ENCODE measurements at places on chromosomes 16 and 17. TPM values are rescaled to one million over a fixed set of nuclear protein-coding genes. Genes with fewer than 3 reads are reported as not detected.
A peak's percentile ranks its signal among the peaks of the same experiment; 100 is the strongest.

The ABCC11 gene
- 0.73 TPM for total RNA-seq

The FAM20A gene
- 59.5 TPM for total RNA-seq

The MGAT5B gene
- total RNA-seq: 1.7 TPM

The ALDH3A1 gene
- total RNA-seq: 187 TPM

The ORC6 gene
- 0.58 TPM for total RNA-seq

DNA sequence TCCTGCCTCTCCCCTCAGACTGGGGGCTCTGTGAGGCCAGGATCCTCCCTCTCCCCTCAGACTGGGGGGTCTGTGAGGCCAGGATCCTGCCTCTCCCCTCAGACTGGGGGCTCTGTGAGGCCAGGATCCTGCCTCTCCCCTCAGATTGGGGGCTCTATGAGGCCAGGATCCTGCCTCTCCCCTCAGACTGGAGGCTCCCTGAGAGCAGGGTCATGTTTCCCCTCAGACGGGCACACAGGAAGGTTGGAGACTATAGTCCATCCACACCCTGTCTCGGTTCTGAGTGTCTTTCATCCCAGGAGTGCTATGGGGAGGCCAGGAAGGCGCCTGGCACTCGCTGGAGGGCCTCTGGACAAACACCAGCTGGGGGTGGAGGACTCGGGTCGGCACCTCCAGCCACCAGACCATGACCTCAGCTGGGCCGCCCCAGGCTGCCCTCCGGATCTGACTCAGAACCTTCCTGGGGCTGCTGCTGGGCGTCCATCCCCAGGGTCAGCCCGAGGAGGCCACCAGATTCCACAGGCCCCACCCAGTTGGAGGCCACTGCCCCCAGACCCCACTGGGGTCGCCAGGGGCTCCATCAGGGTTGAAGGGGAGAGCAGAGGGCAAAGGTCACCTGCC lies 21.9 kb upstream of the DLX4 start:
- no peak for DNase-seq

GRCh38 chr17:7174603-7175326 lies 4.4 kb downstream of the ASGR1 start:
- no peak for DNase-seq

DNA sequence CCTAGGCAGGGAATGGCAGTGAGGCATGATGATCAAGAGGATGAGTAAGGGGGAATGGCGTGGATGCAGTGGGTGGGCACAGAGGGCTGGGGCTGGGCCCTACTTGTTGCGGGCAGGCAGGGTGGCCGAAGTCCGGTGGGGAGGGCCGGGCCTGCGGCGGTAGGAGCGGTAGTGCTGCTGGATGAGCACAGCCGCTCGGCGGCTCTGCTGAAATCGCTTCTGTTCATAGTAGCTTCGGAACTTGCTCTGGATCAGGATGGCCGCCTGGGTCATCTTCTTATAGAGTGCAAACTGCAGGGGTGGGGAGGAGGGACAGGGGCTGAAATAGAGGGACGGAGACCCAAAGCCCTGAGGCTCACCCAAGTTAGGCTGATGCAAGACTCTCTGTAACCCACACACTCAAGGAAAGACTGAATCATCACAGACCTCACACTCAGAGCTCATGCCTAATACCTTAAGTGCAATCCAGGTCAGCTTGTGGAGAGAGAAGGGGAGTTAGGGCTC lies 1.5 kb upstream of the SPAG7 start:
- no peak for DNase-seq

GRCh38 chr17:81695801-81696200 lies 7.4 kb upstream of the MRPL12 start:
- DNase-seq: no peak

- DNase-seq: no peak
Observed at GRCh38 chr16:11114366-11115164, 141.4 kb downstream of the SOCS1 start.

GRCh38 chr17:40287159-40287493 lies 553 bp upstream of the CDC6 start:
- no peak for DNase-seq

- peak; percentile 43 for DNase-seq
Observed at GRCh38 chr17:38761612-38762011, 9.1 kb downstream of the PSMB3 start.

DNA sequence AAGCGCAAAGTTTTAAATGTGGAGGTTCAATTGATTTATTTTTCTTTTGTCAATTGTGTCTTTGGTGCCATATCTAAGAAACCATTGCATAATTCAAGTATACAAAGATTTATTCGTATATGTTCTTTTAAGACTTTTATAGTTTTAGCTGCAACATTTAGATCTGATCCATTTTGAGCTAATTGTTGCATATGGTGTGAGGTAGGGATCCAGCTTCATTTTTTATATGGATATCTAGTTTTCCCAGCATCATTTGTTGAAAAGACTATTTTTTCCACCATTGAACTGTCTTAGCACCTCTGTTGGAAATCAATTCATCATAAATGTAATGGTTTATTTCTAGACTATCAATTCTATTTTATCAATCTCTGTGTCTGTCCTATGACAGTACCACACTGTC lies 2.1 kb upstream of the CCR7 start:
- no peak for DNase-seq

DNA sequence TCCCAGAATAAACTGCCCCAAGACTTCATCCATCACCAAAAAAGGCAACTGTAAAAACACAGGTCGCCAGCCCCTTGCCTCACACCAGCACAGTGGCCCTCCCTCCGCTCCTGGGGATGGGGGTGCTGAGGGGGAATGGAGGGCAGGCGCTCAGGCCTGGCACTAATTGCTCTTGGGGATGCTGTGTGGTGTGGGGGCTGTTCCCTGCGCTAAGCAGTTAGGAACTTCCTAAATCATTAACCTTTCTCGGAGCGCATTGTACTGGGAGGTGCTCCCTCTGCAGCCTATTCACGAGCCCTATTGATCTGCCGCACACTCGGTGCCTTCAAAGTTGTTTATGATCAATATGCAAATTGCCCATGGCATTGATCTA lies 199.9 kb downstream of the ZFHX3 start:
- DNase-seq: no peak

GRCh38 chr16:85330694-85331188 lies 218.5 kb upstream of the CIBAR2 start:
- DNase-seq: no peak
